ENCODE measurements at places on chromosomes 4 and X.

GRCh38 chr4:112910109-112910736 is 139.2 kb upstream of the ANK2 start:
- no peak for DNase-seq

GRCh38 chr4:128294464-128294863 is 6.9 kb upstream of the PGRMC2 start:
- no peak for DNase-seq

- no peak for DNase-seq
These were observed 660 bp upstream of the ARHGEF9 start for GRCh38 chrX:63785708-63786040.

DNA sequence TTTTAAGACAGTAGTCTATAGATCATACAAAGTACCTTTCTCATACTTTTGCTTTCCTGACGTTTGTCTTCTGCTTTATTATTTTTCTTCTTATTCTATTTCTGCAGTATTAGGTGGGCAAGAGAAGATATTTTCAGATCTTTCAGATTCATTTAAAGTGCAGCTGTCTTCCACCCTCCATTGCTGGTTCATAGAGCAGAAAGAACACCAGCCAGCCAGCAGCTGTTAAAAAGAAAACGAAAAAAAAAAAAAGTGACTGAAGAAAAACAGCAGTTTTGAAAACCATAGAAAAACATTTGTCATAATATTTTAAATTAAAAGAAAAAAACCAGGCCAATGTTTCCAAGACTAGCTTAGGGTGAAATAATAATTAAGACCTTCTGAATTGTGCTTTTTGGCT is 42.9 kb downstream of the SMAD1 start:
- DNase-seq, result no peak

- no peak for DNase-seq
These were observed 78.4 kb downstream of the REPS2 start for GRCh38 chrX:17024886-17025285.

DNA sequence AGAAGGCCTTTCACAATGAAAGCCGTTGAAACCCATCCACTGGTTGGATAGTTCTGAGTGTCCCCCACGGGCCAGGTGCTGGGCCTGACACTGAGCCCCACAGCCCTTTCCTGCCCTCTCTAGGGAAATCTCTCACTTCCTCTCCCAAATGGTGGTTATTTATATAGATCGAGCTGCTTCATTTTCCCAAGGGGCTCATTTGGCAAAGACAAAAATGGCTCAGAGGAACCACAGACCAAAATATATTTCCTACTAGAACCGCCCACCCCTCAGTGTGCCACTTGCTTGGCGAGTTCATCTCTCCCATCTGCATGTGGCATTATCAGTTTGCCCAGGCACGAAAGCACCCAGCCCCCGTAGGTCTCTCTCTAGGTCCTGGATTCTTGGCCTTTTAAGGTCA is 53.3 kb upstream of the STIM2 start:
- DNase-seq, result no peak

DNA sequence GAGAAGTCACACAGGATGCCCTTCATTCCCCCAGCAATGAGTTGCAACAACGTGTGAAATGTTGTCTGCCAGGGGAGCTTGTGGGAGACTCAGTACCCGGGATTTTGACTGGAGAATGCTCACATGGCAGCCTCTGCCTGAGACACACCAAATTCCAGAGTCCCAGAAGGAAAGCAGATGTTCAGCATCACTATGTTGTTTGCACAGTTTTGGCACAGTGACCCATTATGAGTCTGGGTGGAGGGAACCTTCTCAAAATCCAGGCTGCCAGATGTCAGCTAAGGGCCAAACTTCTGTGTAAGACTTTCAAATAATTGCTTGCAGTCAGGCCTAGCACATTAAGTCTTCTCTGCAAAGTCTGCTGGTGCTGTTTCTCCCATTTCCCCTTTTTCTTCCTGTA is 1029.7 kb upstream of the TENM3 start:
- DNase-seq, result no peak

DNA sequence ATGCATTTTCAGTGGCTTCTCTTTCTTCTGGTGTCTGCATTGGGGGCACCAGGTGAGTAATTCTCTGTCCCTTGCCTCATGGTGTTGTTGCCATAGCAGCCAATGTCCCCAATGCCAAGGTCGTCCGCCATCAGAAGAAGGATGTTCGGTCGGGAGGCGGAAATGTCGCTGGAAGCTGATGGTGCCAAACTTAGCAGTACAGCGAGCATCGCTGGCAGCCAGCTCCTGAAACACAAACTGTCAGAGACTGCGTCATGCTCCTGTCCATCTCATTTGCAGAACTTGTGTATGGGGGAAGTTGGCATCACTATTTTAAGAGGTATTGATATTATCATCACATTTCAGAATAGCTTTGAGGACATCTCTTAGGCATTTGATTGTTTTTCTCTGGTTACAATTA is 29.1 kb upstream of the ARSD start:
- no peak for DNase-seq

Data from activated CD4-positive, alpha-beta memory T cell treated with anti-CD3 and anti-CD28 coated beads, Interleukin-2, amount 10 ng/mL, durations not matched to agents 7 days and 5 days (primary cell).